ENCODE measurements at places on chromosomes 12 and 14.

DNA sequence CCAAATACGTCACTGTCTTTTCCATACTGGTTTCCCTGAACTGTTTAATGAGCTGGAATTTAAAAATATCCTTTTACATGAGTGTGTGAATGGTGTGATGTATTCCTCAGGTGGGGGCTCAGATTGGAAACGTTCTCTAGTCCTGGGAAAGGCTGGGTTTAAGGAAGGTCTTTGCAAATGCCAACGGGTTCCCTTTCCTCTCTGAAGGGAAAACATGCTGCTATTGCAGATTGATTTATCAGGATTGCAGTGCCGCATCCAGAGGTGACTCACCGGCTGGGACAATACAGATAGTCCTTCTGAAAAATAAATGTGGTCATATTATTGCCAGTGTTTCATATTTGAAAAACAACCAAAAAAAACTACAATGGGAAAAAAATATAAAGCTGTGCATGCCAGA lies 193.1 kb upstream of the FLRT2 start:
- no peak for DNase-seq

- no peak for DNase-seq
These were observed 59.3 kb upstream of the FKBP4 start for GRCh38 chr12:2735432-2735831.

- DNase-seq, result no peak
These were observed 98.3 kb upstream of the CPNE8 start for GRCh38 chr12:39003541-39004155.

DNA sequence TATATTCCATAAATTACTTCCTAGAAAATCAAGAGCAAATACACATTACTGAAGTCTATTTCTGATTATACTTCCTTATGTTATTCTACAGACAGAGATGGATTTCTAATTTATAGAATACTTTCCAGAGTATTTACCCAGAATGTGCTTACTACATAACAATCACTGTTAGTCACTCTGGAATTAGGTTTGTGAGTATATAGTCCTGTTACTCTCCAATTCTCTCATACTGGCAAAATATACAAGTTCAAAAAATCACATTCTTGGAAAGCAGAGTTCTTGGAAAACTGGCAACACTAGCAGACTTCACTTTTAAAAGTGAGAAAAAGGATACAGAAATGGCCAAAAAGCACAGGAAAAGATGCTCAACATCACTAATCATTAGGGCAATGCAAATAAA lies 7.3 kb downstream of the PPP2R5E start:
- no peak for DNase-seq

DNA sequence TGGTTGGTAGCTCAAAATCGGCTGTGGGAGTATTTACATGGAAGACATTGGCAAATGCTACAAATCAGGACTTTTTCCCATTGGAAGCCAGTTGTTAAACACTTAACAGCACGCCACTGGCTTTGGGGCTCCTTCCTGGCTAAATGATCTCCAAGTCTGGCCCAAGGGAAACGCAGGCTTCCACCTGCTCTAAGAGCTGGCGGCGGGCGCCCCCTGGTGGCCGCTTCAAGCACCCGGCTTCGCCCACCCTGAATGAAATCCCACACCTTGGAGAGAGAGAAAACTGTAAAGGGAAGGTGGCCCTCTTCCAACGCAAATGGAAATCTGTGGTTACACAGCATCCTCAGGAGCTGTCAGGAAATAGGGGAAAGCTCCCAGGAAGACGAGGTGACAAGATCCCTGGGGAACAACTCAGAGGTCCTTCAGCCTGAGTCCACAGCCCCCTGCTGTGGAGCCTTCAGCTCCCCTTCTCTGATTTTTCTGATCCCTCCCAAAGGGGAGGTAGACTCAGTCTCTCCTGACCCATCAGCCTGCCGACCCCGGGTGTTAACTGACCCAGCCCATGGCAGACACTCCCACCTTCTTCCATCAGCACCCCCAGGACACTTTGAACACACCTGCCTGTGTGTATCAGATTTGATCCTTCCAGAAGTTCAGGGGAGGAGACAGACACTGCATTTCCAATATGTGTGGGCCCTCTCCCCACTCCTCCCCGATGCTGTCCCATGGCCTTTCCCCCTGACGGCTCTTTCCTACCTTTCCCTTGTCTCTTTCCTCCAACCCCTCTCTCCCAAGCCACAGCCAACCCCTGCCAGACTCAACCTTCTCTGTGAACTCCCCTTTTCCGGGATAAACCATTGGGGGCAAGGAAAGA lies 15.4 kb downstream of the SELPLG start:
- no peak for DNase-seq

- no peak for DNase-seq
These were observed 8.0 kb downstream of the CLMN start for GRCh38 chr14:95311752-95312151.

DNA sequence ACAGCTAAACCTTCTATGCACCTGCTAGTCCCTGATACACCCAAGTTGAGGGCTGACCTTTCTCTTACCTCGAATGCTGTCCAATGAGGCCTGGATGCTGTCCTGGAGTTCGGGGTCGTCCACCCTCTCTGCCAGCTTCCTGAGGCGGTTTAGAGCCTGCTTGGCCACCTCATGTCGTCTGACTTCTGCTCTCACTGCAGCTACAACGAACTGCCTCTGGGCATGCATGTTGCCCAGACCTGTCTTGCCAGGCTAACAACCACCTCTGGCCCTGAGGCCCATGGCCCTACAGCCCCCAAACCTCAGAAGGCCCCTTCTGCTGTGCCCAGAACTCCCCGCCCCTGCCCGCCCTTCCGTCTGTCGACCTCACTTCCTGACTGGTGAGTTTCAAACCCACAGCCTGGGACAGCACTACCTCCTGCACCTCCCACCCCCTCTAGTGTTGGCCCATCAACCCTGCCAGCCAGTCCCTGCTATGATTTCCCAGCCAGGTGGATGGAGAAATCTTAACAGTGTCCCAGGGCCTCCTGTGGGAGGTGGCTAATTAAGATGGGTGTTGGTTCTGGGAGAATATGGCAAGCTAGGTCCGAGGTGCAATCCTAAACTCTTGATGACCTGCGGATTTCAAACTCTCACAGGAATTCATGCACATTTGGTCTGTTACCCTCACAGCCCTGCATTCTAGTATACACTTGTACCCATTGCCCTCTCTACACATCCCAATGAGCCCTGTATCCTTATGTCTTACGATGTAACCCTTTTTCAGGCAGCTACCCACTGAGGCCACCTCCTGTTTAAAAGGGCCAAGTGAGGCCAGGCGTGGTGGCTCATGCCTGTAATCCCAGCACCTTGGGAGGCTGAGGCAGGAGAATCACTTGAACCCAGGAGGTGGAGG lies 2.7 kb upstream of the TSPAN31 start:
- no peak for DNase-seq
